ENCODE measurements at places on chromosomes 1 and 21.
A peak's percentile ranks its signal among the peaks of the same experiment; 100 is the strongest.

- no peak for DNase-seq
Observed at GRCh38 chr1:228793032-228793431, 57.8 kb downstream of the RHOU start.

DNA sequence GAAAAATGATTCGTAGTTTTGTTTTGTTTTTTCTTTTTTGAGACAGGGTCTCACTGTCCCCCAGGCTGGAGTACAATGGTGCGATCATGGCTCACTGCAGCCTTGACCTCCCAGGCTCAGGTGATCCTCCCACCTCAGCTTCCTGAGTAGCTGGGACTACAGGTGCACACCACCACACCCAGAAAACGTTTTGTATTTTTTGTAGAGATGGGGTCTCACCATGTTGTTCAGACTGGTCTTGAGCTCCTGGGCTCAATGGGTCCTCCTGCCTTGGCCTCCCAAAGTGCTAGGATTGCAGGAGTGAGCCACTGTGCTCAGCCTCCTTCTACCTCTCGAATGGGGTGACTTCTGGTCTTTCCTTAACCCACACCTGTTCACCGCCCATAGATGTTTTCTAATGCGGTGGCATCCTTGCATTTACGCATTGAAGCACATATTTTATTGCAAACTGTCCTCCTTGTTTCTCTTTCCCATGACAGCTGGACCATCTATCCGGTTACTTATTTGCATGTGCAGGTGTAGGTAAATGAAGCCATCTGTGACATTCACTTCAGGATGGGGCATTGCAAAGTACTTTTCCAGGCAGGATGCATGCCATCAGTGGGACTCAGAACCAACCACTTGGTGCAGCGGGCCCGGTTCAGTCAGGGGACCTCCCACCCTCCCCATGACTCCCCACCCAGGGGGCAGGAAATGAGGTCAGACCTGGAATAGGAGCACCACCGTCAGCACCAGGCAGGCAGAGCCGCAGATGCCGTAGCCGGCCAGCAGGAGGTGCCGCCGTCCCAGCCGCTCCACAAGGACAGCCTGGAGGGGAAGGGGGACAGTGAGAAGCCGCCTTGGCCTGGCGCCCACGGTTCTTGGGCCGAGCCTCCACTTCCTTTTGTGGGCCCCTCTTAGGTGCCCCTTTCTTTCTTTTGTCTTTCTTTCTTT is 16.5 kb downstream of the SLC2A7 start:
- DNase-seq, result peak; percentile 13

DNA sequence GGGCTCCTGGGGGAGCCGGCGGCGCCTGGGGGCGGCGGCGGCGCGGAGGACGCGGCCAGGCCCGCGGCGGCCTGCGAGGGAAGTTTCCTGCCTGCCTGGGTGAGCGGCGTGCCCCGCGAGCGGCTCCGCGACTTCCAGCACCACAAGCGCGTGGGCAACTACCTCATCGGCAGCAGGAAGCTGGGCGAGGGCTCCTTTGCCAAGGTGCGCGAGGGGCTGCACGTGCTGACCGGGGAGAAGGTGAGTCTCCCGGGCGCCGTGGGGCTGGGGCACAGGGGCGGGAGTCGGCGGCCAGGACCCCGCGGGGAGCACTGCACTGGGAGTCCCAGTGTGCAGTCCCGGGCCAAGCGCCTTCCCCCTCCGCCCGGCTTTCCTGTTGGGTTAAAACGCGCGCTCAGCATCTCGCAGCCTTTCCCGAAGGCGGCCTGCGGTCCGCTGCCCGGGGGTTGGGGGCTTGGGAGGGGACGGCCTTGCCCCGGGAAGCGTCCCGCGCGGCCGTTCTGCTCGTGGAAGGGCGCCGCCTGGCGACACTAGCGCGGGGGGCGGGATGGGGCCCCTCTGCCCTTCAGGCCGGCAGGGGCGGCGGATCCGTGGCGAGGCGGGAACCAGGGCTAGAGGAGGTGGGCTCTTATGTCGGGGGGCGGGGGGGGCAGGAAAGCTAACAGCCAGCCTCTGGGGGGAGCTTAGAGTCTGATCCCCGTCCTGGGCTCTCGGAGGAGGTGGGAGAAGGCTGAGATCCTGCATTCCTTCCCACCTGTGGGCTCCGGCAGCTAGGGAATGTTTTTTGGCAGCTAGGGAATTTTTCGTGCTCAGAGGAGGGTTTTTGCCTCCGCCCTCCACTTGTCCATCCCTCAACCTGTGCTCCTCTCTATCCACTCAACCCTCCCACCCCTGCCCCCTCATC is 1.1 kb downstream of the HUNK start:
- peak; percentile 53 for DNase-seq

GRCh38 chr1:220652995-220653394 is 37.2 kb upstream of the C1orf115 start:
- no peak for DNase-seq

GRCh38 chr1:152020849-152021248 is 16.0 kb downstream of the S100A11 start:
- no peak for DNase-seq

- DNase-seq, result no peak
Observed at GRCh38 chr1:39277879-39278278, 73.4 kb downstream of the MACF1 start.

- DNase-seq, result no peak
Observed at GRCh38 chr1:206068314-206068713, 15.3 kb downstream of the RHEX start.

- DNase-seq, result no peak
Observed at GRCh38 chr1:175755516-175756070, 12.2 kb upstream of the TNR start.

Data from stimulated activated CD4-positive, alpha-beta T cell treated with anti-CD3 and anti-CD28 coated beads, Interleukin-12 subunit alpha, Interleukin-12 subunit beta, amount 100 ng/mL, for 4 hours (primary cell).